Fibroblast of the aortic adventitia (primary cell): ENCODE measurements at places on chromosomes 1 and 21. TPM values are rescaled to one million over a fixed set of nuclear protein-coding genes. Genes with fewer than 3 reads are reported as not detected.

DNA sequence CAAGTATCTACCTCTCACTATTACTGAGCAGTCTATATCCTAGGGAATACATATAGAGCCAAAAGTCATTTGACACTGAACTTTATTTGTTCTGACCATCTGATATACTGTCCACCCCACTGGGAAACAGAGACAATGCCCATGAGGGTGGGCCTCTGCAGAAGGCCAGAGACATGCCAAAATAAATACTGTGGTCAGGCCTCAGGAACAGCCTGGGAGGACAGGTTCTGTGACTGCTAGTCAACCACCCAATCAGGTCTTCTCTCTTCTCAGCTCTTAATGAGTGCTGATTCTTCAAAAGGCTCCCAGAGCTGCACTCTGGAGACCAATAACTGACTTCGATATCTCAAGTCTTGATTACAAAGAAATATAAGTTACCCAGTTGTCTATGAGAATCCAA lies 5.5 kb upstream of the ANKRD35 start:
- DNase-seq: peak; percentile 53

DNA sequence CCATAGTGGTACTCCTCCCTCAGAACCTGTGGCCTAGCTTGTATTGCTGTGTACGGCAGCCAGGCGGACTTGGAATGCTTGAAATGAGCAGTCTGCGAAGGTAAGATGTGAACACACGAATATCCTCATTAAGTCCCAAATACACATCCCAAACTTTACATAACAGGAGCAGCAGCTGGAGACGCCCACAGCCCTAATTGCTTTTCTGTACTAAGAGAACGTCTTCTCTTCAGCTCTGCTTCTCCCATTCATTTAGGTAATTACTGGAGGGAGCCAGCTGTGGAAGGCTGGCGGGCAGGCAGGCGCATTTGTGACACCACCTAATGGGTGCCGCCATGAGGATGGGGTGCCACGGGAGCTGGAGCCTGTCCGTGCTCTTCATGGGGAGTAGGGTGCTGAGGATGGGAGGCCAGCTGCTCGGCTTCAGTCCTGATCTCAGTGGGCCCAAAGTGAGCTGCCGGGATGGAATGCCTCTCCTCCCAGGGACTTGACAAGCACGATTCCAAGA lies 66.6 kb upstream of the POU3F1 start:
- DNase-seq: no peak

DNA sequence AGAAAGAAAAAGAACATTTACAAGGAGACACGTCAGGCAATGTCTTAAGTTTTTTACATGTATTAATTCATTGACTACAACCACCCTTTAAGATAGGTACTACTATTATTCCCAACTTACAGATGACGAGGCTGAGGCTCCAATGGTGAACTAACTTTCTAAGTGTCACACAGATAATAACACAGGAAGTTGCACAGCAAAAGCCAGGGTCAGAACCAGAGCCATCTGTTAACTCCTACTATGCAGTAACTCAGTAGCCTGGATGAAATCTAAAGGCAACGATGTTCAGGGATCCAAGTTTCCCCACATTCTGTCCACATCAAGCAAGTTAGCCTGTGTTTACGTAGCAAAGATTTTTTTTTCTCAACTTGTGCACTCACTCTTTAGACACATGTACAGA lies 371.7 kb downstream of the PTPRC start:
- no peak for DNase-seq

- DNase-seq: no peak
These were observed 45.1 kb upstream of the TRIM67 start for GRCh38 chr1:231116738-231117137.

DNA sequence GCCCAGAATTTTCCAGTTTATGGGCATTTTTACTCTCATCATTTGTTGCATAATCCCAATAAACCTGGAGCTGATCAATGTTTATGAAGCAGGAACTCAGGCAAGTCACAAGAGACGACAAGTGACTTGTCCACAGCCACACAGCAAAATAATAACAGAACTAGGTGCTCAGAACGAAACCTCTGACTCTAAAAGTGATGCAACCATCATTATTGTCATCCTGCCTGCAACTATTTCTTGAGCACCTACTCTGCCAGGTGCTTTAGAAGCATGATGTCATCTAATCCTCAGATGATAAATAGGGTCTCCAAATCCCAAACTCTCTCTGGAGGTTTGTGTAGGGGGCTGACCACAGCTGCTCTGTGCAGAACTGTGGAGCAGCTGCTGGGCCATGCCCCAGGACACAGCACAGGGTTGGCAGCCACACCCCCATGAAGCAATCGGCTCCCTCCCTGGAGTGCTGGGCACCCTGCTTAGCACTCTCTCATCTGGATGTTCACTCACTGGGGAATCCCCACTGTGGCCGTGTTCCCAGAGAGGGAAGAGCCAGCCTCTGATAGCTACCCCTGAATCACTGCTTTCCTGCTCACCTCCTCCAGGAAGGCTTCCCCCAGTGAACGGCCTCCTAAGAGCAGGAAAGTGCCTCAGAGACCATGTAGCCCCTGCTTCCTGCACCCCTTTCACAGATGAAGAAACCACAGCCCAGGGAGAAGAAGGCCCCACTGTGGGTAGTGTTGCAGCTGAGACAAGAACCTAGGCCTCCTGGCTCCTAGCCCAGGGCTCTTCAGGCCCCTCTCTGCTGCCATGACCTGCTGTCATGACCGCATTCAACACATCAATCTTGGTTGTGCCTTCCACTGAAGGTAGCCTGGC lies 2.1 kb downstream of the TTC22 start:
- DNase-seq: peak; percentile 43

DNA sequence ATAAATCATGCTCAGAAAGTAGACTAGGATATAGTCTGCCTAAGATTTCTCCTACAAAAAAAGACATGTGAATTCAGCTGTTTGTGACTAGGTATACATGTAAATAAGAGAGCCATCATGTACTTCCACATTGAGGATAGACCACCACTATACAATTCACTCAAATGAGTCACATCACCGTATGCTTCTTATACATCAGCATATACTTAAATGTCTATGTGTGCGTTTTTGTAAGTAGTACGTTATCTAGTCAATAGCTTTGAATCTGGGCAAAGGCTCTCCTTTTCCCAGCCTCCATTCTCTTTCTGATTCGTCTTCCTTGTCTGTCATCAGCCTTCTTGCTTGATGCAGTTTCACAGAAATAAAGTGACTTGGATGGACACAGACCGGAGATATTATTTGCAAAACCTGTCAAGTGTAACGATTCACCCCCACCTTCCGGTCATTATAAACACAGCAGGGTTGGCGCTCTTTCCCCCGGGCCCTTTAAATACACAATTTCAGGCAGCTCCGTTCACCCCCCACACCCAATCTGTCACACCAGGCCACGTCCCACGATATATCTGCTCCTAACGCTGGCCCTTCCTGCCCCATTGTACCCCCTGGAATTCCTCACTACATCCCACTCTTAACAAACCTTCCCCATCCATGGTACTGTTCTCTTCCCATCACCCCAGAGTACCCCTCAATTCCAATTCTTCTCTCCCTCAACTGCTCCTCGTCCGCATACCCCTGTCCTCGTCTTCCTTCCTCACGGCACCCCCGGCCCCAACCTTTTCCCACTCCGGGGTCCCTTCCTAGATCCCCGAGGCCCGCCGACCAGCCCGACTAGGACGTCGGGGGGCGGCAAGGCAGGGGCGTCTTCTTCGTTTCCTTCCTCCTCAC lies 636 bp downstream of the VAMP4 start:
- DNase-seq: peak; percentile 35

- no peak for DNase-seq
These were observed 3.6 kb downstream of the BEND5 start for GRCh38 chr1:48773133-48773532.

DNA sequence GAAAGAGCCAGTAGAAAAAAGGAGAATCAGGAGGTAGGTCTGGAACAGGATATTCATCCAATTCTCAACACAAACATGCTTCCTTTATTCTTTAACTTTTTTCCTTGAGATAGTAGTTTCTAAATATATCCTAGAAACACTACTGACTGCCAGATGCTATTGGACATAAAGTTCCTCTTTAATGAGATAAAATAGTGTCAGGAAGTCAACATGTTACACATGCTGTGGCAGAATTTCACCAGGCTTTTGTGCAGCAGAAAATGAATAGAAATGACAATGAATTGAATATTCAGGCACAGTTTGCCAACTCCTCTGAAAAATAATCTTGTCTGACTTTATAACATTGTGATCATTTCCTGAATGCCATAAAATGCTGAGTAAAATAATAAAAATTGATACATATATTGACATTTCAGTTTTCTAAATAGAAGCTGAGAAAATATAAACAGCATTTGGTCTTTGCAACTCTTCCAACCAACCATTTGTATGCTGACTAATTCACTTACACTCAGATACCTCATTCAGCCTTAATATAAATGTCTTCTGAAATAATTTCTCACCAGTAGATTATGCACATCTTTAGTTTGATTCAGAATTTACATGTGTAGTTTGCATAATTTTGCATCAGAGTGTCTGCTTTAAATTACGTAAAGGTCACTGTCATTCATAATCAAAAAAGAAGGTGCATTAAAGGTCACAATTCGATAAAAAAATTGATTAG lies 486.1 kb upstream of the ADGRL2 start:
- DNase-seq: no peak

DNA sequence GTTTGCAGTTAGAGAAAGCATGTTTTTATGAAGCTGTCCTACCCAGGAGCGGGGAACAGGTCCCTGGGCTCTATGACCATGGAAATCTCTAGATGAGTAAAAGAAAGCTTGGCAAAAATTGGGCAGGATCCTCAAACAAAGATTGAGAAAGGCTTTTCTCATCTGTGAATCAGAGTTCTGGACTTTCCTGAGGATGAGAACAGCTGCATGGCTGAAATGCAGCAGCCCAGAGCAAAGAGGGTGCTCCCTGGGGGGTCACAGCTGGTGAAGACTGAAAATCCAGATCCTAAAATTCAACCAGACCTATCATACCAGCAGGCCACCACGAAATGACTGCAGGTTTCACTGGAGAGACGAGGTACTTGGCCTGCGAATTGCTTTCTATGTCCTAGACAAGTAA lies 65.7 kb upstream of the APP start:
- DNase-seq: no peak

GRCh38 chr1:154742606-154743005 lies 127.5 kb downstream of the KCNN3 start:
- no peak for DNase-seq

PINK1 gene
- 38.1 and 43.0 TPM in 2 replicates for total RNA-seq

SYCP1 gene
- not detected in 2 replicates for total RNA-seq

STUM gene
- 0.98 TPM in 1 of 2 replicates, not detected in the other for total RNA-seq

FCGR2B gene
- not detected in 2 replicates for total RNA-seq

RPTN gene
- not detected in 2 replicates for total RNA-seq

CRP gene
- total RNA-seq: not detected in 2 replicates
